Skeletal muscle cell (primary cell): ENCODE measurements at places on chromosomes 5 and 9.

GRCh38 chr9:114433720-114434255, 46.0 kb upstream of the AKNA start:
- no peak for DNase-seq

DNA sequence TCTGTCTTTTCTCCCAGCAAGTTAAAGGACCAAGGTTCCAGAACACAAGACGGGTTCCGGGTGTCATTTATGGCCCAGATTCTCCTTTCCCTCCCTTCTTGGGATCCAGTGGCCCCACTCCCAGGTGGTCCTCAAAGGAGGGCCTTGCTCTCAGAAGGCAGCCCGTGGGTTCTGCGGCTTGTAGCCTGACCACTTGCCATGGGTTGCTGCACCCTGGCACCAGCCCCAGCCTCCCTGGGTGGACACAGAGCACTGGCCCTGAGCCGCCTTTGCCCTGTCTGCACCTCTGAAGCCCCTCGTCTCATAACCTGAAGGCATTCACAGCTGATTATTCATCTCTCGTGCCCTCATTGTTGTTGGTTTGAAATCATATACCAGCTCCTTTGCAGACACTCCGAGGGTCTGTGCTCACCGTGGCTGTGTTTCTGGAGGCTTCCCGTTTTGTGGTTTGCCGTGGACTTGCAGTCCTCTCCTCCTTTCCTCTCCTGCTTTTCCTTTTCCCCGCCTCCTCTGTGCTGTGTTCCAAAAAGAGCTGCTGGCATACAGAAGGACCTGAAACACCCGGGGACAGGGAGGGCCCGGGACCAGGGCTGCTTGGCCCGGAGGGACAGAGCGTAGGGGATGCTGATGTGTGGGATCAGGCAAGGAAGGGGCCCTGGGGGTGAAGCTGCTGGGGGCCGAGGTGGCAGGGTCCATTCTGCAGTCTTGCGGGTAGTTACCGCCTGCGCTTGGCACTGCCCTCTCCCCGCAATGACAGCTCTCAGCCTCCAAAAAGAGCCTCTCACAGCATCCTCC, 49.5 kb upstream of the FCN2 start:
- no peak for DNase-seq

DNA sequence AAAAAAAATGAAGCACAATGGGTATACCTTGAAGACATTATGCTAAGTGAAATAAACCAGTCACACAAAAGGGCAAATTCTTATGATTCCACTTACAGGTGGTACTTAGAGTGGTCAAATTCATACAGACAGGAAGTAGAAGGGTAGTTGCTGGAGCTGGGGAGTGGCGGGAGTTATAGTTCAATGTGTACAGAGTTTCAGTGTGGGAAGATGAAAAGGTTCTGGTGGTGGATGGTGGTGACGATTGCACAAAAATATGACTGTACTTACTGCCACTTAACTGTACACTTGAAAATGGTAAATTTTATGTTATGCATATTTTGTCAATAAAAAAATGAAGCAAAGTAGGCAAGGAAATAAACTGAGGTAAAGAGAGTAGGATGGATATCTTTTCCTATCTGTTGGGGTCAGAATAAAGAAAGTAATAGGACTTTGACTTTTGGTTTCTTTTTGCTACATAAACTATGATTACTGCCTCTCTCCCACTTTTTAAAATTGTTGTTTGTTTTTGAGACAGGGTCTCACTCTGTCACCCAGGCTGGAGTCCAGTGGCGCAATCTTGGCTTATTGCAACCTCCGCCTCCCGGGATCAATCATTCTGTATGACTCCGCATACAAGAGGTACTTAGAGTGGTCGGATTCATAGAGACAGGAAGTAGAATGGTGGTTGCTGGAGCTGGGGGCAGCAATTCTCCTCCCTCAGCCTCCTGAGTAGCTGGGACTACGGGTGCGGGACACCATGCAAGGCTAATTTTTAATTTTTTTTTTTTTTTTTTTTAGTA, 4.0 kb upstream of the PSAT1 start:
- DNase-seq: no peak

- DNase-seq: no peak
Observed at GRCh38 chr5:6587171-6587570, 45.7 kb downstream of the NSUN2 start.

DNA sequence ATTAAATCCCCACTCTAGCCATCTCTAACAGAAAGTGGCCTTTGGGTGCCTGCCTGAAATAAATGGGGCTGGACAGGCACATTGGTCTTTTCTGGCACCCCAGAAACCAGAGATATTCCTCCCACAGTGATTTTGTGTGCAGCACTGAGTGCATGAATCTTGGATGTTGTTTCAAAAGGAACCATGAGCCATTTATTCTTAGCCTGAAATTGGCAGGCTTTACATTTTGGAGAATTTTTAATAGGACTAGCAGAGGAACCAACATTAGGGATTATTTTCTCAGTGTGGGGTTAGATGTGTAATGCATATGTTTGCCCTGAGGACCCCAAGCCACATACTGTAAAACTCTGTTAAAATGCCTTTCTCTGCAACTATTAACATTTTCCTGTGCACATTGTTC, 451.3 kb downstream of the NFIB start:
- no peak for DNase-seq

DNA sequence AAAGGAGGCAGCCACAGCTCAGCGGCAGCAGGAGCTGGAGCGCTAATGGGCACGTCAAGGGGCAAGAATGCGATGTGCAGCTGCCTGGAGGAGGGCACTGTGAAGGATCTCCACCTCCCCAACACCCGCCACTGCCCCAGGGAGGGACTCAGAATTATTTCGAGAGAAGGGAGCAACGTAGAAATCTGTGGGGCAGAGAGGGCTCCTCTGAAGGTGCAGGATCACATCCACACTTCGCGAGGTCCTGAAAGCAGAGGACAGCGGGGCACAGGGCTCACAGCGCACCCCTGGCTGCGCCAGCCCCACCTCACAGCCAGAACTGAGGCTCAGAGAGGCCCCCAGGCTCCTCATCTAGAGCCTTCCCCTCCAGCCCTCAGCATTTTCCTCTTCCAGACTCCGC, 7.9 kb downstream of the COL23A1 start:
- no peak for DNase-seq

- DNase-seq: no peak
Observed at GRCh38 chr9:110114859-110115201, 93.1 kb downstream of the C9orf152 start.

- no peak for DNase-seq
Observed at GRCh38 chr9:21027295-21027694, 4.1 kb downstream of the HACD4 start.

GRCh38 chr9:95226921-95227320, 90.6 kb downstream of the FANCC start:
- no peak for DNase-seq

DNA sequence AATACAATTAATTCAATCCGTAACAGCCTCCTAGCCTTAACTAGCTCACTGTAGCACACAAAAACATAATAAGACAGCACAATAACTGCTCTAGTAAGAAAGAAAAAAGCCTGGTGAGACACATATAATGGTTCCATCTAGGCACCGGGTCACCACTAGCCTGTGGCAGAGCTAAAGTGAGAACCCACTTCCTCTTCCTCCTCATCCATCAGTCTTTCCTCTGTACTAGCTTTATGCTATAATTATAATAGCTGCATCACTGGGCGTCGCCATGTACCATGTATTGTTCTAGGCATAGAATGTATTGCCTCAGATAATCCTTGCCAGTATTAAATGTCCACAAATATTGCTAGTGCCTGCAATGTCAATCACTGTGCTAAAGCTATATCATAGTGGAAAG, 23.1 kb downstream of the ADRB2 start:
- DNase-seq: no peak

DNA sequence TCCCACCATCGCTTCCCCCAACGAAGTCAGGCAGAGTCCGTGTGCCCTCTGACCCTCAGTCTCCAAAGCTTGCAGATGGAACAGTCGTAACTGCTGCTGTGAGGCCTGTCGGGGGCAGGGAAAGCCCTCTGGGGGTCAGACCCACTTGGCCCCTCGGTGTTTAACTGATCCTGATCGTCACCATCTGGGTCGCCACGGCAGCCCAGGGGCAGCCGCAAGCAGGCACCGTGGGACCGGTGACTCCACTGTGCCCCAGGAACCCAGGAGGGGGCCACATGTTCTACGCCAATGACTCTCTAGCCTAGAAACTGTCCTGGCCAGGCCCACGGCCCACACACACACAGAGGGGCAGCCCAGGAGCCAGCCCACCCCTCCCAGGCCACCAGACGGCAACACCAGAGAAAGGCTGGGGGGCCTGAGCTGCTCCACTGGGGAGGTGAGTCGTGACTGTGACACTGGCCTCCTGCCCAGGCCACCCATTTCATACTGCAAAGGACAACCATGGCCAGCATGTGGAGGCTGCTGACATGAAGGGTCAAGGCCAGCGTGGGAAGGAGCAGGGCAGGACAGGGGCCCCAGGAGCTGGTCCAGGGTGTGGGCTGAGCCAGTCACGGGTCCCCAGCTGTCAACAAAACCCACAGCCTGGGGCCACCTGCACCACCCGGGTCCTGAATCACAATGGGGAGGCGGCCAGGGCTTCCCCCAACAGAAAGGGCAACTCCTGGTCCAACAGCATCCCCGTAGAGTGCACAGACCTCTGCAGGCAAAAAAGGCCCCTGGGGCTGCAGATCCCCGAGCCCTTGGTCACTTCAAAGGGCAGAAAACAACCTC, 20.8 kb downstream of the VAV2 start:
- no peak for DNase-seq

DNA sequence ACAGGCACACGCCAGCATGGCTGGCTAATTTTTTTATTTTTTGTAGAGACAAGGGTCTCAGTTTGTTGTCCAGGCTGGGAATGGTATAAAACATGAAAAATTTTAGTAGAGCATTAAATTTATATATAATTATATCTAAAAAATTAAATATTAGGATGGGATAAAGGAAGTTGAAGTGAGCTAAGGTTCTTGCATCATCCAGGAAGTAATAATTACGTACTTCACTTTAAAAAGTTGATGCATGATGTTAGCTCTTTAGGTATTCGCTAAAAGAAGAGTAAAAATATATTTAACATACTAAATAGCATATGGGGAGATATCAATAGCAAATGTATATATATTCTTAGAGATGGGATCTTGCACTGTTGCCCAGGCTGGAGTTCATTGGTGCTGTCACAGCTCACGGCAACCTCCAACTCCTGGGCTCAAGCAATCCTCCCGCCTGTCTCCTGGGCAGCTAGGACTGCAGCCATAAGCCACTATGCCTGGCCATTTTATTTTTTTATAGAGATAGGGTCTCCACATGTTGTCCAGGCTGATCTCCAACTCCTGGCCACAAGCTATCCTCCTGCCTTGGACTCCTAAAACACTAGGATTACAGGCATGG, 12.3 kb downstream of the DCAF10 start:
- DNase-seq: no peak

DNA sequence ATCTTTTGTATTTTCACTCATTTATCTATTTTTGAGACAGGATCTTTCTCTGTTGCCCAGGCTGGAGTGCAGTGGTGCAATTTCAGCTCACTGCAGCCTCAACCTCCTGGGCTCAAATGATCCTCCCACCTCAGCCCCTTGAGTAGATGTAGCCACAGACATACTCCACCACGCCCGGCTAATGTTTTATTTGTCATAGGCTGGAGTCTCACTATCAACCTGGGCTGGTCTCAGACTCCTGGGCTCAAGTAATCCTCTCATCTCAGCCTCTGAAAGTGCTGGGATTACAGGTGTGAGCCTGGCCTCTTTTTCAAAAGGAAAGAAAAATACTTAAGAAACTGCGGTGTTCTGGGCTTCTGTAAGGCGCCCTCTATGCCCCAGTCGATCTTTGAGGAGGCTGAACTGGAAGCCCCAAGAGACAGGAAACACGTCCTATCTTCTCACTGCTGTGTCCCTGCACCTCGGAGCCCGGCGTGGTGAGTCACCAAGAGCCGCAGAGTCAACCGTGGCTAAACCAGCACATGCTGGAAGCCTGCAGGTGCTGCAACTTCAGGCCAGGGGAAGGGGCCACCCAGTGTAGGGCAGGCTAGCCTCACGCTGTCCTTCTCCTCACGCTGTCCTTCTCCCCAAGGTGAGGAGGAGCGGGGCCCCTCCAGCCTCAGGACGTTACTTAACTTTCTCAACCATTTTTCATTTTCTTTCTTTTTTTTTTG, 15.2 kb upstream of the LHX3 start:
- no peak for DNase-seq

DNA sequence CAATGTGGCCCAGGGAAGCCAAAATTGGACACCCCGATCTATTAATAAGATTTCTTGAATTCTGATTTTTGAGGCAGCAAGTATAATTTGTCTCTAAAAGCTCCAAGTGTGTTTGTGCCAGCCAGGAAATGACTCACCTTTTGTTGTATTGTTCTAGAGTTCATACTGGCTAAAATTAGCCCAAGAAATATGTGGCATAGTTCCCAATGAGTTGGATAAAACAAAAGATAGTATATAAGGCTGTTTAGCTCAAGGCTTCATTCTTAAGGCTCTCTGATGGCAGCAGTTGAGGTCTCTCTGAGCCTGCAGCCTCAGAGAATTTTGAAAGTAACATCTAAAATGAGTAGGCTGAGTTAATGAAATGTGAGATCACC, 21.6 kb downstream of the HMGXB3 start:
- peak; percentile 72 for DNase-seq
